ENCODE measurements at places on chromosomes 1 and 21. TPM values are rescaled to one million over a fixed set of nuclear protein-coding genes. Genes with fewer than 3 reads are reported as not detected.

CYP4A22 gene
- not detected for total RNA-seq

BMP8B gene
- 10.9 TPM for total RNA-seq

LCE1D gene
- not detected for total RNA-seq

TMCC2 gene
- total RNA-seq, result 1.8 TPM

OPRD1 gene
- 6.9 TPM for total RNA-seq

ARHGEF16 gene
- total RNA-seq, result not detected

RGS7 gene
- total RNA-seq, result 4.0 TPM

FAM151A gene
- not detected for total RNA-seq

TMEM240 gene
- not detected for total RNA-seq

CYP4Z1 gene
- total RNA-seq, result not detected

MXRA8 gene
- total RNA-seq, result 0.77 TPM

PRPF38B gene
- total RNA-seq, result 20.4 TPM

PGBD2 gene
- total RNA-seq, result 8.1 TPM

FAAP20 gene
- total RNA-seq, result 62.5 TPM

NBPF12 gene
- total RNA-seq, result 8.8 TPM

SUSD4 gene
- 0.13 TPM for total RNA-seq

PIP5K1A gene
- total RNA-seq, result 72.2 TPM

FAM163A gene
- total RNA-seq, result not detected

OR2M3 gene
- total RNA-seq, result not detected

TMEM269 gene
- total RNA-seq, result 0.03 TPM

GBP1 gene
- total RNA-seq, result 4.9 TPM

NR0B2 gene
- total RNA-seq, result not detected

LIN9 gene
- total RNA-seq, result 9.2 TPM

SH3BGR gene
- total RNA-seq, result 13.8 TPM

C1orf185 gene
- not detected for total RNA-seq

TRIM58 gene
- total RNA-seq, result 12.9 TPM

LCE3D gene
- total RNA-seq, result not detected
